ENCODE measurements at places on chromosomes 1 and 21. TPM values are rescaled to one million over a fixed set of nuclear protein-coding genes. Genes with fewer than 3 reads are reported as not detected.

RAD54L gene
- 5.8 TPM for total RNA-seq

PTGS2 gene
- 1.1 TPM for total RNA-seq

LMX1A gene
- not detected for total RNA-seq

PDPN gene
- total RNA-seq = 155 TPM

TSPEAR gene
- 0.19 TPM for total RNA-seq

KIRREL1 gene
- 33.3 TPM for total RNA-seq

ATP13A2 gene
- 152 TPM for total RNA-seq

SELENBP1 gene
- total RNA-seq = 2.4 TPM

S100A7 gene
- total RNA-seq = not detected

OLIG2 gene
- total RNA-seq = not detected

CCDC30 gene
- total RNA-seq = 1.1 TPM

IARS2 gene
- total RNA-seq = 96.7 TPM

BLZF1 gene
- total RNA-seq = 12.6 TPM

MROH9 gene
- not detected for total RNA-seq

RGS1 gene
- total RNA-seq = not detected

SRSF11 gene
- 171 TPM for total RNA-seq

CYP4Z1 gene
- not detected for total RNA-seq

PCNX2 gene
- total RNA-seq = 2.3 TPM

All from bladder microvascular endothelial cell (primary cell).